ENCODE measurements at places on chromosomes 3 and 15. TPM values are rescaled to one million over a fixed set of nuclear protein-coding genes. Genes with fewer than 3 reads are reported as not detected.

The TJP1 gene
- total RNA-seq = 89.3 TPM

The FAH gene
- 24.6 TPM for total RNA-seq

The SPATA16 gene
- total RNA-seq = not detected

The RBPMS2 gene
- 19.7 TPM for total RNA-seq

The SCG5 gene
- total RNA-seq = 127 TPM

The TM6SF1 gene
- total RNA-seq = 0.24 TPM

The FBXL2 gene
- total RNA-seq = 21.6 TPM

The GPR27 gene
- 7.4 TPM for total RNA-seq

The ZNF619 gene
- 7.9 TPM for total RNA-seq

The ZNF80 gene
- not detected for total RNA-seq

All from type B pancreatic cell (in vitro differentiated cells).